ENCODE measurements at places on chromosomes 11 and 22.

GRCh38 chr11:70068950-70069349 lies 9.2 kb upstream of the ANO1 start:
- DNase-seq, result no peak

GRCh38 chr22:25482868-25483639 lies 81.4 kb upstream of the GRK3 start:
- no peak for DNase-seq

GRCh38 chr11:95345651-95346050 lies 114.6 kb upstream of the SESN3 start:
- DNase-seq, result no peak

GRCh38 chr11:95100191-95100648 lies 10.6 kb downstream of the ENDOD1 start:
- DNase-seq, result no peak

GRCh38 chr22:19815823-19816290 lies 38.8 kb downstream of the GNB1L start:
- DNase-seq, result no peak

DNA sequence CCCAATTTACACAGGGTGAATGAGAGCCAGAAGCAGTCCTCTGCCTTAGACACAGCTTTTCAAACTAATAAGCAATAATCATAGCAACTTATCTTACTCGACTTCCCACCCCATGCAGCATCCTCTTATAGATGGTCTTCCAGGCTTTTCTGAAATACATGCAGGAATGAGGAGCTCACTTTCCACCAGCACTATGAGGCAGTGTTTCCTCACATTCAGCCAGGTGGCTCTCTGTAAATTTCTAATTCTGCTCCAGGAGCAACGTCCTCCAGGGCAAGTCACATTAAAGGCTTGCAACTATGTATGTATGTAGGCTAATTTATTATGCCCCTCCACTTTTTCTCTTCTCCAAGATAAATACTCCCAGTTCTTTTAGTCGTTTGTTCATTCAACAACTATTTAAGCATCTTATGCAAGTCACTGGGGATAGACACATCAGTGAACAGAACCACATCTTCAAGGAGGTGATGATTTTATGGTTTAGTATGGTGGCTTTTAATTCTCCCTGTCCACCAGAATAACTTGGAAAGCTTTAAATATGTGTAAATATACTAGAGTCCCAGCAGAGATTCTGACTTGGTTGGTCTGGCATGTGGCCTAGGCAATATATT lies 59.9 kb downstream of the PAK1 start:
- DNase-seq, result no peak

- DNase-seq, result no peak
These were observed 2.6 kb upstream of the SMDT1 start for GRCh38 chr22:42076764-42077485.
